Stromal cell of bone marrow (primary cell): ENCODE measurements at places on chromosomes 5 and 9.

DNA sequence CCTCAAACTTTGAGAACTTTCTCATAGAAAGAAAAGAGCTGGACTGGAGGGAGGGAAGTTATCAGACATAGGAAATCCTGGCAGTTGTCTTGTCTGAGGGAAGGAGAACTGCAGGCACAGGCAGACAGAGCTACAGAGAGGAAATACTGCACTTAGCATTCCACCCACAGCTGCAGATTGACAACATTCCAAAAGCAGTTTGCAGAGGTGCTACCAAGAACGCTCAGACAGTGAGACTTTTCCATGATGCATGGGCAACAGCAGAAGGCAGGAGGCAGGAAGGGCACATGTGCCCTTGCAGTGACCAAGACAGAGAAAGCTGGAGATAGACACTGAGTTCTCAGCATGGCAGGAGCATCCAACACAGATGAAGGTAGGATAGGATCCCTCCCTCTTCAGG, 327.5 kb upstream of the ZNF462 start:
- DNase-seq: no peak

DNA sequence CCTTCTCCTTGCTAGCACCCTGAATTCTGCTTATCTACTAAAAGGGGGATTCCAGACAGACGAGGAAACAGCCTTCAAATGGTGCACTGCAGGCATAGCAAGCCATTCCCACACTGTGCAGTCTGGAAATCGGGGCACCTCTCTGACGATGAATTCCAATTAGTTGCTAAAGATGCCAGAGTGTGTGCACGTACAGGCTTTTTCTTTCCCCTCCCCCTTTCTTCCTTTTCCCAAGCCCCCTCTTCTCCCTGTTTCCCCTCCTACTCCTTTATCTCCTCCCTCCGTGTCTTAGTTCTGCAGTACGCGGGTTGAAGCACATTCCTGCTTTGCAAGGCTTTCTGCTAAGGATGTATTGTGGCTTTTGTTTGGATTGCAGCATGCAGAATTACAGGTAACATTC, at the start of gene GPR21:
Gene GPR21, plus strand, starts transcription at position 316 of the 400 bp plus-strand sequence. CDS start 900 bp downstream, outside the sequence.
- no peak for DNase-seq

DNA sequence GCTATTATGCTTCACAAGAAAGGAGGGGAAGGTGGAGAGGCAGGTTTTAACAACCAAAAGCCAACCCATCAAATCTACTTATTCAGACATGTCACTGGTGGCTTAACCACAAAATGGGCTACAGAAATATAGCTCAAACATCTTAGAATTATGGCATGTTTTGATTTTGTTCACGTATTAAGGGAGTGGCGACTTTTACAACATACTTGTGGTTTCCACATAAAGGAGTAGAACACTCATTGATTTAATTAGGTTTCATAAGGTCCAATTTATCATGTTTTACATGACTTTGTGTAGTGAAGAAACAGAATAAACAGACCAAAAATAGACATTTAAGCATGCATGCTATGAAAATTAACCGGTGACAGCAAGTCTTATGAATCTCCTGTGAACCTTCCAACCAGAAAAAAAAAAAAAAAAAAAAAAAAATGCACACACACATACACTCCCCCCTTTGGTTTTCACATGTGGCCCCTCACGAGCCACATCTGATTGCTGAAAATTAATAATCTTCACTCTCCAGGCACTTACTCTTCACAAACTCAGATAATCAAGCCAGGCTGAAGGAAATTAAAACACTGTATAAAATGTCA, 5.4 kb downstream of the ZNF608 start:
- no peak for DNase-seq

DNA sequence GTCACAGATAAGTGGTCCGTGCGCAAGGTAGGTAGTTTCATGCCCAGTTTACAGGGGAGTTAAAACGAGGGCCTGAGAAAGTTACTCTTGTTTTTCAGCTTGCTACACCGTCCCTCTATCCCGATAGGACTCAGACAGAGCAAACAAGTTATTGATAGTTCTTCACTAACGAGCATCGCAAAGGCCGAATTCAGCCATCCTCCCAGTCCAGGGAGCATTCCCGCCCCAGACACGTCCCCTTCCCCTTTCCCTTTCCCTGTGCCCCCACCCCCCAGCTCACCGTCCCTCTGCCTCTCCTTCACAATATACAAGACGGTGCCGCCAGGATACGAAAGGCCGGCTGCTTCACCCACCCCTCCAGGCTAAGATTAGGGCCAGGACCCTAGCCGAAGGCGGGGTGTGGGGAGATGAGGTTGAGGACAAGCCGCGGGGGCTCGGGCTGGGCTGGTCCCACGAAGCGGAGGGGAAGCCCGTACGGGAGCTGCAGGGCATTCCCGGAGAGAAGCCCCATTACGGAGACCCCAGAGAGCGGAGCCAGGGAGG, 599 bp downstream of the KIAA1191 start:
- DNase-seq: no peak

DNA sequence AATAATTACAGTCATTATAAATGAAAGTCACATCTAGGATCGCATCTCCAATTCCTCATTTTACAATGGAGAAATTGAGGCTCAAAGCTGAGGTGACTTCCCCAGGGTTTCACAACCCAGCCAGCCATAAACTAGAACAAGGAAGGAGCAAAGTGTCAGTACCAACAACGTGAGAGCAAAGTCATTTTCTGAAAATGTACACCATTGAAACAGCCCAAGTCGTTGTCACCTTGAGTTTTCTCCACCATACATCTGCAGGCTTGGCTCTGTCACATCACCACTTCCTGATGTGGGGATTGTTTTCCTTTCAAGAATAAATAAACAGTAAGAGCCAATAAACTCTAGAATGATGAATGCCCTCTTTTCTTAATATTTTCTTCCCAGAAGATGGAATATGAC, 184.5 kb upstream of the PTGER4 start:
- no peak for DNase-seq

DNA sequence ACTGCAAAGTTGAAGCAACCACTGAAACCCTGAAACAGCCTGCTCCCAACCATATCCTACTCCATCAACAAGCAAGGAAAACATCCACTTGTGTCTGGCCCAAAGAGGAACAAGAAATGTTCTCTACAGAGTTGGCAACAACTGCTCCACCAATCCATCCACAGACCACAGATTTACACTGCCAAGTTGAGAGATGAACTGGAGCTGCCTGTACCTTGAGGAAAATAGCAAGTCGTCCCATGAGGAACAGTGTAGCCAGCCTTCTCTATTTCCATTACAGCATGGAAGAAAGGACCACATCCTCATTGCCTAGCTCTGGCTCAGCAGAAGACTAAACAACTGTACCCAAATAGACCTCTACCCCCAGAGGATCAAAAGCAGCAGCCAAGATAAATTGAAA, 60.4 kb downstream of the DEPDC1B start:
- DNase-seq: no peak

GRCh38 chr5:102307232-102307631, 11.1 kb upstream of the SLCO4C1 start:
- no peak for DNase-seq

DNA sequence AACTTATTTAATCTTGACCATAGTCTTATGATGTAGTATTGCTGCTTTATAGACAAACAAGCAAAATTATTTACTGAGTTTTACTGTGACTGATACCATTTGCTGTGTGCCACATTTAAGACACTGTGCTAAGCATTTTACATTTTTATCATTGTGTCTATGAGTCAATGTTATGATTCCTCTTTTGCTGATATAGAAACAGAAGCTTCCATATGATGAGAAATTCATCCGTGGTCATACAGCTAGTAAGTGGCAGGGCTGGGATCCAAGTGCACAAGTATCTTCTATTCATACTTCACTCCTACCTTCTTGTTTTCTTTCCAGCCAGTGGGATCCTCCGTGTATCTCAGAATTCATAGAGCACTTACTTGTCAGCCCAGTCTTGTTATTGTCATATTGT, 17.1 kb upstream of the IFNK start:
- DNase-seq: no peak
